ENCODE measurements at places on chromosomes 4 and X.

GRCh38 chrX:65783746-65784145, 116.3 kb downstream of the MSN start:
- no peak for DNase-seq

DNA sequence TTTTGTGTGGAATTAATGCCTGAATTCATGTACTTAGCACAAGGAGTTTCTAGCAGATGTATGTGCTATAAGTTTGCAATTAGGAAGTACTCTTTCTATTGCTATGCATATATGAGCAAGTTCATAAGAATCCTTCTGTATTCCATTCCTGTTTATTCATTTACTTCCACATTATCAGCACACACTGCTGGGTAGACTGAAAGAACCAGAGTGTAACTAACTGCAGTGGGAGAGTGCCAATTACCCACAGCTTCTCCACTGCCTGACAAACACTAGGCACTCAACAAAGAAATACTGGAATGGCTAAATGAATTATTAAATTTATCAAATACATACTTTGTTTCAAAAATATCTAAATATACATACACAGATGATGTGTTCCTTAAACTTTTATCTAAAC, 219.6 kb downstream of the CAMK2D start:
- no peak for DNase-seq

DNA sequence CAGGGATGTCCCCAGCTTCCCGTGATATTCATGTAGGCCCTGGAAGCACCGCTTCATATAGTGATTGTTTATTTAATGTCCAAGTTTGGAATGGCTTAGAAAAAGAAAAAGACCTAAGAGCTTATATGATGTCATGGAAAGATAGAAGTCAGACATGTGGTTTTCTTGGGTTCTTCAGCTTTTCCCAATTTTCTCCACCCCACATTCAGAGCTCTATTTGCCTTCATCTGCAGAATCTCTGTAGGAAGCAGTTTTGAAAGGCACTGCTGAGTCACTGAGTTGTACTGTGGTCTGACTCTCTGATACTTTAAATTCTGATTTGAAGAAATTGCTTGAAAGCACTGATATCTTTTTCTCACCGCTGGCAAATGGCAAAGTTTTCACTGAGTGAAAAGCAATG, 120.6 kb upstream of the EDNRA start:
- no peak for DNase-seq

GRCh38 chr4:47612116-47613023, 127.3 kb downstream of the ATP10D start:
- DNase-seq = no peak

GRCh38 chr4:148926276-148927260, 484.4 kb upstream of the NR3C2 start:
- no peak for DNase-seq

DNA sequence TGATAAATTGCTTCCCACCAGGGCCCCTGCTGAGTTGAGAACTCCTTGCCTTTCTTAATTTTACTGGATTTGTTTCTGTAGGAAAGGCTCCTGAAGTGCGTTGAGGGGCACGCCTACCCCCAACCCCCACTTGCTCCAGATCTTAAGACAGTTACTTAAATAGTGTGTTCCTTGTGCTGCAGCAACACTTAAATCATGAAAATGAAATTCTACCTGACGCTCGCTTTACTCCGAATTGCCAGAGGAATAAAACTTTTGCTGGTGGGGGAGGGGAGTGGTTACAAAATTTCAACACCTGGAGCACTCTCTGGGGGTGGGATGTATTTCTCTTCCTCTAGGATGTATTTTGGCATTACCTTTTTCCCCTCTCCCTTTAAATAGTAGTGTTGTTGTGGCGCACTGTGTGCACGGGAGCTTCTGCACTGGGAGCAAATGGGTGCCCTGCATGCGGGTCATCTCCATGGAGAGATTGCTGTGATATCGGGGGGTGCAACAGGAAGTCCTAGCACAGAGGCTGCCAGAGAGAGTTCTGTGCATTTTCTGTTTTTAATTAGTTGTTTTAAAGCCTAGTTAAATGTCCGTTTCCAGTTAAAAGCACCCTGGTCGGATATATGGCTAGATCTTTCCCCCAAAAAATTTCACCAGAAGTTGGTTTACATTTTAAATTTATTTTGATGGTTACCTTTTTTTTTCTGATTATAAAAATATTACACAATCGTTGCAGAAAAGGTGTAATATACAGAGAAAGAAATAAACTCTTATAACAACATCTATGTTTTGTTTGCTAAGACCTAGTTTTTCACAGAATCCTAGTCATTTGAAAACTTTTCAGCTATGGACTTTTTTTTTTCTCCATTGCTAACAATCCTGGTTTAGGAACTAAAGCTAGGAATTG, 207.7 kb downstream of the SOWAHB start:
- no peak for DNase-seq

- DNase-seq = no peak
These were observed 67.6 kb upstream of the HGFAC start for GRCh38 chr4:3374011-3374645.

GRCh38 chr4:153348006-153348405, 3.5 kb downstream of the MND1 start:
- DNase-seq = no peak

DNA sequence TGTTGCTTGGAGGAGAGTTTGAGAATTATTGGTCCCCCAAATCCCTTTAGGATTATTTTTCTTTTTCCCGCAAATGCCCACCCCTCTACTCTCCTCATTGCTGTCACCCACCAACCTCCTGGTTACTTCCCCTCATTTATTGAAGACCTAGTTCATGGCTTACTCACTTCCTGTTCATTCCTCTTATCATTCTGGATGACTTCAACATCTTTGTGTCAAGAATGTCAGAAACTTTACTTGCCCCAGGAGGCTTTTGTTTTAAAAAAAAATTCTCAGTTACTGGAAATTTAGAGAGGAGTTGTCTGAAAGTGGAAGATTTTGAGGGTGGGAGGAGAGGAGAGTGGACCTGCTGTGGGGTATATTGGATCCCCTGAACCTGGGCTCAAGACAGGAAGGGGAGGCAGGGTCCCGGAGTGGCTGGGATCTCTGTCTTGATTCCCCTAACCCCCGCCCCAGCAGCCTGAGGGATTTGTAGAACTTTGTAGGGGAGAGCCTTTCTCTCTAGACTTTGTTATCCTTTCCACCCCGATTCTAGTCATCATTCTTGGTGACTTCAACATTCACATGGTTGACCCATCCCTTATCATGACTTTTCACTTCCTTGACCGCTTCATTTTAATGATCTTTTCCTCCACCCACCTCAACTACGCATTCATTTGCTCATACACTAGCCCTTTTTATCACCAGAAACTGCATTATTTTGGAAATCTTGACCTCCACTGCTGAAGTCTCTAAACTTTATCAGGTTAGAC, 69.9 kb upstream of the ESX1 start:
- no peak for DNase-seq

GRCh38 chr4:184450045-184450444, 24.3 kb downstream of the IRF2 start:
- no peak for DNase-seq

DNA sequence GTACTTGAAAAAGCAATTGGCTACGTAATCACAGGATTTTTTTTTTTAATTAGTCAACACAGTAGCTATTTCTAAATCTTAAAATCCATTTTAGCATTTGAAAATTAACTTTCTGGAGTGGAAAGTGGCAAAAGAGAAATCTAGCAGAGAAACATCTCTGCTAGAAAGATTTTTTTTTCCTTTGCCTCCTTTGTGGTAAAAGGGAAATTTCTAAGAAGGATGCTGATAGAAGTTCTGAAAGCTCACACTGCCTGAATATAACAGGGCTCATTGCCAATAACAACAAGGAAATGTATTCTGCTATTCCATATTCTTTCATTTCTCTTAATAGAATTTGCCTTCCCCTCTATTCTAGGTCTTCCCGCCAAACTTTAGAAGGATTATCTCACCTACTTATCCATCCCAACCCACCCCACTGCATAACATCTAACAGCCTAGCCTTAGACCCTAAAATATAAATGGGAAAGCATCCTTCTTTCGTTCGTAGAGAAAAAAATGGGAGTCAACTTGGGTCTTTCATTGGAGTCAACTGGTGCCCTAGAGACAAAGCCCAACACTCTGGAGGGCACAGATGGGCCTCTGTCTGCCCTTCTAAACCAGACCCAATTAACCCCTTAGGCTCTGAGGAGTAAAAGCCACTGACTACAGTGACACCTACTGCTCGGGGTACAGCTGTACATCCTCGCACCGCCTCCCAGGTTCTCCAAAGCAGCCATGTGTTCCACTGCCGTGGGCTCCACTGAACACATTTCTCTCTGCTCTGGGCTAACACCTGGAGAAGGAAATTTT, 103.9 kb downstream of the MAML3 start:
- no peak for DNase-seq

- DNase-seq = no peak
These were observed 57.8 kb downstream of the SCFD2 start for GRCh38 chr4:53307819-53308780.

DNA sequence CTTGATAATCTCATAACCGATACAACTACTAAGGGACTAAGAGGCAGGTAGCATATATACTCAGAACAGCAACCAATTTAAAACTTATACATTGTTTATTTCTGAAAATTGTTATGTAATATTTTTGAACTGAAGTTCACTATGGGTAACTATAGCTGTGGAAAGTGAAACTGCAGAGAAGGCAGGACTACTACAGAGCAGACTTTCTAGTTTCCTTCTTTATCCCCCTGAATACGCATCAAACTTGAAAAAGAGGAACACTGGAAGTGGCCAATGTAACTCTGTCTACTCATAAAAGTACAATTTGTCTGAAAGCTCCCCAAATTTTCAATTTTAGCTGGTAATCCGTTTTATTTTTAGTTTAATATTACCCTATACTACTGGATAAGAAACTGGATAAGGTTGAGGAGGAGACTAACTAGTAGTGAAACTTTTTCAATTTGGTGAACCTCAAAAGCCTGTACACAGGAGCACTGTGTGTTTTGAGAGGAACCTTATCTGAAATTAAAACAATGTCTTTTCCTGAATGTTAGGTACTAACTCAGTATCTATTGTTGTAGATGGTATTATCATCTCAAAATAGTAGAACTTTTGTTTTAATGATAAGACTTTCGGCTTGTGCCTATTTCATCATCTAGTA, 225.8 kb downstream of the GABRG1 start:
- DNase-seq = no peak

- DNase-seq = no peak
These were observed 63.4 kb upstream of the PDE5A start for GRCh38 chr4:119692001-119692400.

DNA sequence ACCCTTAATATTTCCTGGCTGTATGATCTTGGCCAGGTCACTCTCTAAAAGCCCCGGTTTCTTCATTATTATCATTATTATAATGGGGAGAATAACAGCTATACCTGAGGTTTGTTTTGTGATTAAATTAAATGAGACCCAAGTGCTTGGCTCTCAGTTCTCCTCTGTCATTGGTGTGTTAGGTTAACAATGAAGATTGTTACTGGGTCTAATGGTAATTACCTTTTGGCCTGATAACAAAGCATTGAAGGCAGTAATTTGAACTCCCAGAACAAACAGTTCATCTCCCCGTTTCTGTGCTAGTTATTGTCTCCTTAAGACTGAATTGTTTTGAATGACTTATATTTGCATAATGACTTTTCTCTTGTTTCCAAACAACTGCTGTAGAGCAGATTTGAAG, 6.8 kb upstream of the ANAPC4 start:
- no peak for DNase-seq

GRCh38 chr4:130486841-130487240, 1390.9 kb downstream of the C4orf33 start:
- DNase-seq = no peak

GRCh38 chrX:95350774-95351488, 1333.7 kb upstream of the DIAPH2 start:
- no peak for DNase-seq

All from stimulated activated CD8-positive, alpha-beta memory T cell treated with anti-CD3 and anti-CD28 coated beads, Interleukin-4, amount 100 ng/mL, for 1 hour (primary cell).